ENCODE measurements at places on chromosomes 13 and 19.

- peak; percentile 91 for DNase-seq
These were observed 19.7 kb upstream of the CLN5 start for GRCh38 chr13:76971851-76972829.

- no peak for DNase-seq
These were observed 133.5 kb upstream of the MIR17HG start for GRCh38 chr13:91214031-91214430.

DNA sequence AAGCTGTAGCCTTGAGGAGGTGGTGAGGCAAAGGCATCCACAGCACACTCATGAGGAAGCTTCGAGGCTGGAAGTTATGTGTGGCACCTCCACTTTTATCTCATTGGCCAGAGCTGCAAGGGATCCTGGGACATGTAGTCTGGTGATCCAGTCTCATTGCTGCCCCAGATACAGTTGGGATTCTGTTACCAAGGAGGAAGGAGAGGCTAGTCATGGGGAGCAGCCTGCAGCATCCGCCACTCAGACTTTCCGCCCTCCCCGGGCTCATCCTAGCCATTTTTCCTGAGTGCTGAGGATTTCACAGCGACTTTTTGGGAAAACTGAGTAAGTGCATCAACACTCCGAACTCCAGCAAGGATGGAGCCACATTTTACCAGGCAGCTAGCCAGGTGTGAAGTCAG lies 74.4 kb downstream of the DPF1 start:
- peak; percentile 9 for DNase-seq

DNA sequence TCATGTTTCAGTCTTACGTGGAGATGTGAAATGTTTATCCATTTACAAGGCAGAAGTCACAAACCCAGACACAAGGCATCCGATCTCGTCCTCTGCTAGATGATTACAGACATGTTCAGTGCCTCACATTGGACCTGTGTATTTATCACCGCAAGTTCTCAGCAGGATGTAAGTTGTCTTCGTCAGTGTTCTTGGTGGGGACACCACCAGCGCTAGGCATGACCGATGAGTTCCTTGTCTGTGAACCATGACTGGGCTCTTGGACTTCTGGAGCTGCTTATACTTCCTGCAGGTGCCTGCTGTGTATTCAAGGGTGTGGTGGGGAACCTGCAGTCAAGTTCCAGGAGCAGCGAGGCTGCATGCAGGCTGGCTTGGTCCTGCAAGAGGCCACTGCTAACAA lies 105.4 kb downstream of the URI1 start:
- peak; percentile 29 for DNase-seq

DNA sequence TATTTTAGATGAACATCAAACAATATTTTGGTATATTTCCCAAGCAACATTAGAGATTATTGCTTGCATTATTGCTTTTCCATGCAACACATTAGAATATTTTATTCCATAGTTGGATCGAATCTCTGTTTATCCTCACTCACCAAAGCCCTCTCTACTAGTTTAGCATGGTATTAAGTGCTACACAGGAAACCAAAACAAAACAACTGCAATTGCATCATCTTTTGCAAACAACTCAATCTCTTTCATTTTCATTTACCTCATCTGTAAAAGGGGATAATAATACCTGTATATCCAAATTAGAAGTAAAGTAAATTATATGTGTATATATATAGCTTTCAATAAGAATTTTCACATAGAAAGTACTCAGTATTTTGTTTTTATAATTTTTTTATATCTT lies 147.8 kb upstream of the PCDH9 start:
- DNase-seq: no peak

GRCh38 chr13:106432636-106433035 lies 102.8 kb downstream of the EFNB2 start:
- DNase-seq: no peak

GRCh38 chr19:31330237-31330636 lies 19.0 kb downstream of the TSHZ3 start:
- DNase-seq: no peak

DNA sequence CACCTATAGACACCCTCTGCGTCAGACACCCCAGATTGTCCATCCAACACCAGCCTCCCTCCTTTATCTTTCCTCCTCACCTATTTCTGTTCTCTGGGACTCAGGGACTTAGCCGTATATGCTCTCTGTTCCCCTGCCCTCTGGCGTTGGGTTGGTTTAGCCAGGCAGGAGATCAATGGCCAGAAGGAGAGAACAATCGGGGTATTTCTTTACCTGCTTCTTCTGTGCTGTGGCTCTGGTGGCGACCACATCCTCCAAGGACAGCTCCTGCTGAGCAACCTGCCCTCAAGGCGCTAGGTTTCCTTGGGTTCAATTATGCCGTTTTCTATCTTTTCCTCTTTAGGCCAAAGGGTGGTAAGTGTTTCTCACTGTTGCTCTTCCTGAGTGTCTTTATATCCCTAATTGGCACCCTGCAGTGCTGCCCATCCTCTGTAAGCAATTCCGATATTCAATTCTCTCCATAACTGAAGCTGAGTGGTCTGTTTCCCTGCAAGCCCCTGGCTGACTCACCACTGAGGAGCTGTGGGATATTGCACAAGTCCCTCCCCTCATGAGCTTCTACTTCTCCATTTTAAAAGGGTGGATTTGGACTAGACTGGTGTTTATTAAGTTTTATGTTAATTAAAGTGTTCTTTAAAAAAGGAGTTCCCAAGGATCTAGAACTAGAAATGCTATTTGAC lies 63.7 kb upstream of the TMTC4 start:
- no peak for DNase-seq

- DNase-seq: no peak
These were observed 26.7 kb downstream of the SPATA13 start for GRCh38 chr13:24187185-24187584.

GRCh38 chr13:94549232-94550061 lies 46.5 kb downstream of the TGDS start:
- DNase-seq: peak; percentile 96

Measured in G401 (cell line).